ENCODE measurements at places on chromosomes 7 and 10.
A peak's percentile ranks its signal among the peaks of the same experiment; 100 is the strongest.

DNA sequence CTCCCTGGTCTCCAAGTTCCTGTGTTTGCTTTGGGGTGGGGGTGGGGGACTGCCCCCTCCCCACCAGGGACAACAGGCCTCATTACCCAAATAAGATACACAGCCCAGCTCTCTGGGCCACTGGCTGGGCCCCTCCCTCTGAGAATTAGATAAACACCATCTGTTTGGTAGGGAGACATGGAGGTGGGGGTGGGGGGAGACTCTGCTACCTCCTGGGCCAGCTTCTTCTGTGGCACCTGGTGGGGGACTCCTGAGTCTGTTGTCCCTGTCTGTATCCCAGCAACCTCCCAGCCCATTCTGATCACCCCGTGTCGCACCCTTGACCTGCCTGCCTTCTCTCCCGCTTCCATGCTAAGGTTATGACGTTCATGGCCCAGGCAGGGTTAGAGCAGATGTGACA is 5.8 kb downstream of the MLXIPL start:
- no peak for DNase-seq

DNA sequence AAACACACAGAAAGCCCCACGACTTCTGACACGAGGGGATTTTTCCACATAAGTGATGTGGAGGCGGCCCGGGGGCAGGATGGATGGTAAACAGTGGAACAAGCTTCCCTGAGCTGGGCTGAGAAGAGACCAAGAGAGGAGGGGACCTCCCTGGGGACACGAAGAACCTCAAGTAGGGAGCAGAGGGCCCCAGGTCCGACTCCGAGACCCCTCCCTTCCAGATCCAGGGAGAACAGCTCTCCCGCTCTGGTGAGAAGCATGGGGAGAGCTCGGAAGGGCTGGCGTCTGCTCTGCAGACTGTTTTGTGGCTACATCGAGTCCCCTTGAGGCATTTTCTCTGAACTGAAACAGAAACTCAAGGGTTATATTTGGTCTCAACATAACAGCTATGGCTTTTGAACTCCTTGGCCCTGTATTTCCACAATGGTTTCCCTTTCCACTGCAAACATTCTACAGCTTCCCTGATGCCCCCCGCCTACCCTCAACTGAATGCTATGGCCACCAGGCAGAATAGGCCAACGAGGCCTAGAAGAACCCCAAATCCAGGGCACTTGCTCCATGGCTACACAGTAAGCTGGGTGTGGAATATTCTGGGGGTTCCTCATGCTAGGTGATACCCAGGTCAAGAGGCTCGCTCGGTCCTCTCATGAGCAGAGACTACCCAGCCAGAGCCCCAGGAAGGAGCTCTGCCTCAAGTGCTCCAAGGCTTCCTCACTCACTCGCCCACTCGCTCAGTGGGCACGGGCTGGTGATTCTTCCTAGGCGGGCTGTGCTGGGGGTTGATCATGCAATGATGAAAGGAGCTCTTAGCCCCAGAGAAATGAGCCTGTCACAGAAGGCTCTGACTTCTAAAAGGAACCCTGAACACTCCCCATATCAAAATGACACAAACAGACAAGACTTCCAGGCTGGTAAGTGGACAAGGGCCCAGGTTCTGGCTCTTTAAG is 47.5 kb downstream of the FAM53B start:
- no peak for DNase-seq

GRCh38 chr7:68258609-68259008 is 1262.0 kb downstream of the TYW1 start:
- no peak for DNase-seq

DNA sequence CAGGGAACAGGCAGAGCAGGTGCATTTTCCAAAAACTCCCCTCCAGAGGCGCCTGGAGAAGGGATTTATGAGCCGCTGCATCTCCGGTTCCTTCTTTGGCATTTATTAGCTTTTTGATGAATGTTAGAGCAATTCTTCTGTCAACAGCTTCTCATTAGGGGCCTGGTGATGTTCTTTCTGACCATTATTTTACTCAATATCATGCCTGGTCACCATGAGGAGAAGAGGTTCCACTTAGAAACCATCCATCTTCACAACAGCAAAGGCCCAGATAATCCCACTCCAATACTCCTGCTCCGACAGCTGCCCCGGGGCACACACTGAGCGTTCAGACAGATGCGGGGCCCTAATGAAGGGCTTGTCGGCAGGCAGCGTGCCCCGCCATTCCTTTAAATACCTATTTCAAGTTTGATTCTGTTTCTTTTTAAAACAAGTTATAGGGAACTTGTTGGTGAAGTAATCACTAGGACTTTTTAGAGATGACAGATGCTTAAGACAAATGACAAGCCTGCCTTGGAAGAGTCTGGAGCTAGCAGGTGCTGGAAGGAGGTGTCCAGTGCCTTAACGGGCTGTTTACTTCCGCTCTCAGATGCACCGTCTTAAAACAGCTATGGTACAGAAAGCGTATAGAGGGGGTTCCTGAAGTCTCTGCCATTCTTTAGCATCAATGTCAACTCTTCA is 31.7 kb downstream of the ECHDC3 start:
- DNase-seq, result no peak

DNA sequence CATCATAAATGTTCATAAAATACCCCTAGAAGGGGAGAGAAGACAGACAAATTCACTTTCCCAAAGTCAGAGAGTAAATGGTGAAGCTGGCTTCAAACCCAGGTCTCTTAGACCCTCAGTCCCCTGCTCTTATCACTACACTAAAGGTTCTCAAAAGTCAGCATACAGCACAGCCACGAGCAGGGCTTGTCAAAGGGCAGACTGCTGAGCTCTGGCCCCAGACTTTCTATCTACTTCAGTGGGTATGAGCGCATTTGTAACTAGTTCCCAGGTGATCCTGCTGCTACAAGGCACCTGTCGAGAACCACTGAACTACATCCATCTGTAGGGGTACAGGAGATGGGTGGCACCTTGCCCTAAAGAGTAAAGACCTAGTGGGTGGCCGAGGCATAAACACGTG is 91.5 kb downstream of the SORBS1 start:
- DNase-seq, result no peak

- no peak for DNase-seq
Measured at GRCh38 chr7:134375206-134375605, 58.5 kb upstream of the SLC35B4 start.

- DNase-seq, result no peak
Measured at GRCh38 chr10:113078282-113078907, 128.3 kb downstream of the TCF7L2 start.

GRCh38 chr7:2934984-2935740 is 91.1 kb upstream of the GNA12 start:
- no peak for DNase-seq

GRCh38 chr10:96470116-96470743 is 43.5 kb downstream of the TLL2 start:
- DNase-seq, result peak; percentile 15

GRCh38 chr10:104906112-104906511 is 265.0 kb downstream of the SORCS3 start:
- no peak for DNase-seq

DNA sequence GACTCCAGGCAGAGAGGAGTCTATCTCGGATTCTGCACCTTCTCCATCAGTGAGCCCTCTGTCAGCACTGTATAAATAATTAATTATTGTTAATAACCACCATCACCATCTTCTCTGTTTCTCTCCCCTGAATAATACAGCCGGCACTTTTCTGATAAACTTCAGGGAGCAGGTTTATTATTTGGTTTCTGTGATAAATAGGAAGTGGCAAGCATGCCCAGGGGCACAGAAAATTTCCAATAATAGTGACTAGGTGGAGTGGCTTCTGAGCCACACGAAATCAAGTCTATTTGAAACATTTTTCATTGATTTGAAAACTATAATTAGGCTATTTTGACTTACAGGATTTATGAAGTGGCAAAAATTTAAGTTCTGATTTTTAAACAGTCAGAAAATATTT is 186.8 kb upstream of the TMEM229A start:
- DNase-seq, result no peak

- DNase-seq, result peak; percentile 51
Measured at GRCh38 chr7:98733036-98733435, 116.0 kb downstream of the NPTX2 start.

- DNase-seq, result no peak
Measured at GRCh38 chr7:106047184-106047583, 64.9 kb downstream of the SYPL1 start.

GRCh38 chr10:77763453-77764430 is 126.1 kb upstream of the KCNMA1 start:
- DNase-seq, result no peak

- no peak for DNase-seq
Measured at GRCh38 chr10:34524369-34525091, 290.6 kb downstream of the PARD3 start.

- DNase-seq, result no peak
Measured at GRCh38 chr10:130141878-130142277, 5.7 kb downstream of the GLRX3 start.

GRCh38 chr7:43902542-43903054 is 3.8 kb downstream of the URGCP start:
- no peak for DNase-seq

- DNase-seq, result no peak
Measured at GRCh38 chr10:71135236-71135635, 77.1 kb upstream of the UNC5B start.

- no peak for DNase-seq
Measured at GRCh38 chr7:67896721-67897120, 900.1 kb downstream of the TYW1 start.

DNA sequence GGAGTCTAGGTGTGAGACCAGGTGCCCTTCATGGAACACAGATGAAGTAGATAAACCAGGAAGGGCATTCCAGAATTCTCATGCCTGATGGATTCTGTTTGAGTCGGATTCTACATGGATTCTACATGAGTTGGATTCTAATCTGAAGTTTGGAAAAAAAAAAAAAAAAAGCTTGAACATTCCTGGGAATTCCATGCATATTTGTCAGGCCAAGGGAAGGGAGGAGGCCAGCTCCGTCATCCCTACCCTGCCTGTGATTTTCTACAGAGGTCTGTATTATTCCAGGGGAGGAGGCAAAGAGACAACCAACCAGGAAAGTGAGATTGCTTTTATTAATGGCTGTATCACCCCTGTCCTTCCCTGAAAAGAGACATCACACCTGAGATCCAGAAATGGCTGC is 27.8 kb upstream of the EBLN1 start:
- DNase-seq, result no peak

DNA sequence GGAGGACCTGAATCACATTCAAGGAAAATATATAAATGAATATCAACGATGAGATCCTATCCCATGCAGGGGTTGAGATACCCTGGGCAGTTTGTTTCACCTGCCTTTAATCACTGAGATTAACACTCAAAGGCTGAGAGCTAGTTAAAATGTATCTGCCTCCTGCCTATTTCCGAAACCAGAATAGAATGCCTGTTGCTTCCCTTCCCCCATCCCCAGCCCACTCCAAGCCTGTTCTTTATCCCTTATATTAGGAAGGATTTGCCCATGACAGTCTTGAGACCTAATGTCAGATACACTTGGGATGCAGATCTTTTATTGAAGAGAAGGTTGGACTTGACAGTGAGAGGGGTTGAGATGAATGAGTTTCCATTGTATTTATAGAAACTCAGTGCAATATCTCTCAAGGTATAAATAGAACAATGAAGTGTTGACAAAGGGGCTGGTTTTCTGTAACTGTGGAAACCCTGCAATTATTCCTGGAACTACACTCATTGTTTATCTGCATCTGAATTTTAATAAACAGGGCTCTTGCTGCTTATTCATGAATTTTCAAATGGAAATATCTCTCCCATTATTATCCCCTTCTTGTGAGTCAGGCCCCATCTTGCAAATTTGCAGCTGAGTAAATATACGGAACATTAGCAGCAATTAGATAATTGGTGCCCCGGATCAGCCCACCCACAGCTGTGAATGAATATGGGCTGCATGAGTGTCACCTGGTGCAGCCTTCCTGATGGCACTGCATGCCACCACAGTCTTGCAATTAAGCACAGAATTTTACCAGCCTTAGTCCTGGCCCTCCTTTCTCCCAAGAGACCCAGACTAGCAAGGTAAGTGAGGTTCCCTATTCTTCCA is 66.7 kb downstream of the SORCS3 start:
- DNase-seq, result no peak

GRCh38 chr10:2949948-2950354 is 117.4 kb upstream of the PFKP start:
- DNase-seq, result peak; percentile 38

DNA sequence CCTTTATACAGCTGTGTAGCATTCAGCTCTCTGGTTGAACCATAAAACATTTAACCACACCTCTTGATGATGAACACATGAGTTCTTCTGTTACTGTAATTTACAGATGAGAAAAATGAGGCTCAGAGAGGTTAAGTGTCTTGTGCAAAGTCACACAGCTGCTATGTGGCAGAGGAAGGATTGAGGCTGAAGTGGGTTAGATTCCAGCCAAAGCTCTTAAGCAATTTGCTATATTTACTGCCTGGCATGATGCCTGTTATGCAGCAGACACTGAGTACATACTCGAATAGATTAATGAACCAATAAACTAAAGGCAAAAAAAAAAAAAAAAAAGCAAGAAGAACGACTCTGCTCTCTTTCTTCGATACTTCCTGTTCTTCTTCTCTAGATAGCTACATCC is 35.7 kb downstream of the GFRA1 start:
- no peak for DNase-seq

- DNase-seq, result no peak
Measured at GRCh38 chr10:10320956-10321355, 696.7 kb upstream of the CELF2 start.

DNA sequence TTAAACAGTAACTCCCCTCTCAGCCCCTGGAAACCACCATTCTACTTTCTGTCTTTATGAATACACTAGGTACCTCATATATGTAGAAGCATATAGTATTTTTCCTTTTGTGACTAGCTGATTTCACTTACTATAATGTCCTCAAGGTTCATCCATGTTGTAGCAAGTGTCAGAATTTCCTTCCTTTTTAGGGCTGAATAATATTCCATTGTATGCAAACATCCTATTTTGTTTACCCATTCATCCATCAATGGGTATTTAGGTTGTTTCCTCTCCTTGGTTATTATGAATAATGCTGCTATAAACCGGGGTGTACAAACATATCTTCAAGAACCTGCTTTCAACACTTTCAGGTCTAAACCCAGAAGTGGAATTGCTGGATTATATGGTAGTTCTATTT is 125.3 kb downstream of the SGMS1 start:
- DNase-seq, result no peak

- no peak for DNase-seq
Measured at GRCh38 chr7:95590387-95591248, 5.7 kb downstream of the PDK4 start.

DNA sequence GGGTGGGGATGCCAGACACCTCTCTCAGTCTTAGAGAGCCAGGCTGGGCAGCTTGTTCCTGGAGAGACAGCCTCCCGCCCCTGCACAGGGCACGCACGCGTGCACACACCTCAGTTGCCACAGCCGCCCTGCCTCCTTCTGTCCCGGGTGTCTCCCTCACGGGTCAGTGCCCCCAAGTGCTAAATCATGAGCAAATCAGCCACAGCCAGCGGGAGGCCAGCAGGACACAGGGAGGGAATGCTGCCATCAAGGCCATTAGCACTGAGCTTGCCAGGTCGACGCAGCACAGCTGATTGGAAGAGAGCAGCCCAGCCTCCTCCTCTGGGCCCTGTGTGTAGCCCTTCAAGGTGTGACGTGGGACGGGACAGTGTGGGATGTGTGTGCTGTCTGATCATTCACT is 130.4 kb downstream of the CDH23 start:
- DNase-seq, result no peak
